Stimulated activated CD8-positive, alpha-beta memory T cell treated with anti-CD3 and anti-CD28 coated beads, Interleukin-4, amount 100 ng/mL, for 4 hours (primary cell): ENCODE measurements at places on chromosomes 4 and X.

DNA sequence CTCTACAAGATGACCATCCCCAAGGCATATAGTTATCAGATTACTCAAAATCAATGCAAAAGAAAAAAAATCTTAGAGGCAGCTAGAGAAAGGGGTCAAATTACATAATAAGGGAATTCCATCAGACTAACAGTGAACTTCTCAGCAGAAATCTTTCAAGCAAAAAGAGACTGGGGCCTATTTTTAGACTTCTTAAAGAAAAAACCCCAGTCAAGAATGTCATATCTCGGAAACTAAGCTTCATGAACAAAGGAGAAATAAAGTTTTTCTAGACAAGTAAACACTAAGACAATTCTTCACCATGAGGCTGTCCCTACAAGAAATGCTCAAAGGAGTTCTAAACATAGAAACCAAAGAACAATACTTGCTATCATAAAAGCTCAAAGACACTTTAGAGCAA, 51.7 kb downstream of the RAB28 start:
- DNase-seq = no peak

GRCh38 chr4:141036786-141037185, 96.5 kb downstream of the RNF150 start:
- no peak for DNase-seq

DNA sequence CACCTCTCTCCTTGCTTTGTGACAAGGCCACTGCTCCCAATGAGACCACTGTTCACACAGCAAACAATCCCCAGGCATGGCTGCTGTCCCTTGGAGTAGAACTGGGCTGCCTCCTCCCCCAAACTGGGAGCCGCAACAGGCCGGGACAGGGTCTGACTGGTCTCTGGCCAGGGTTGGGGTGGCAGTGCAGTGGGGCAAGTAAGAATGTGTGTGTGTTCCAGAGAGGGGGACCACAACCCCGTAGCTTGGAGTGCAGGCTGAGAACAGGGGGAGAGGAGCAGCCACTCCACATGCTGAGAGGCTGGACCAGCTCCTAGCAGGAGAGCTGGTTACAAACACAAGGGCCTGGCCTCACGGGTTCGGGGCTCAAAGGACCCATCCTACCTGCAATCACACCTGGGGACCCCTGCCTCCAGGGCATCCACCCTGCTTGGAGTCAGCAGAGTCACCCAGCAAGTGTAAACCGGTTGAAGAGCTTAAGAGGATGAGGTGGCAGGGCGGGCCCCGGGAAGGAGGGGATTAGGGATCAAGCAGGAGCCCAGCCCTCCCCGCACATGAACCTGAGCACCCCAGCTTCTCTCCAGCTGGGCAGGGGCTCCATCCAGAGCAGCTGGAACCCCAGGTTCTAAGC, 3.8 kb upstream of the ZNF185 start:
- DNase-seq = no peak

DNA sequence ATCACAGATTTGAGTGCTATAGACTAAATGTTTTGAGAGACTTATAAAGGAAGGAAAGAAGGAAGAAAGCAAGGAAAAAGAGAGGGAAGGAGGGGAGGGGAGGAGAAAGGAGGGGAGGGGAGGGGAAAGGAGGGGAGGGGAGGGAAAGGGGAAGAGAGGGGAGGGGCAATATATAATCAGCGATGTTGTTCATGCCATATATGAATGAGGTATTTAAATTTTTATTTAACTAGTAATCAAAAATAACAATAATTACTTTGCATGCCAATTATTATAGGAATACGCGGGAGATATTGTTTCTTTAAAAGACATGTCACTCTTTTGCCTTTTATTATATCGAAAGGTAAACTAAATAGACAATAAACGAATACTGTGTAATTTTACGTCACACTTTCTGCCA, 1029.7 kb downstream of the FAT4 start:
- no peak for DNase-seq

- DNase-seq = no peak
Observed at GRCh38 chr4:147645099-147645498, 27.9 kb downstream of the TMEM184C start.

- DNase-seq = no peak
Observed at GRCh38 chr4:92182736-92183407, 120.9 kb upstream of the GRID2 start.

DNA sequence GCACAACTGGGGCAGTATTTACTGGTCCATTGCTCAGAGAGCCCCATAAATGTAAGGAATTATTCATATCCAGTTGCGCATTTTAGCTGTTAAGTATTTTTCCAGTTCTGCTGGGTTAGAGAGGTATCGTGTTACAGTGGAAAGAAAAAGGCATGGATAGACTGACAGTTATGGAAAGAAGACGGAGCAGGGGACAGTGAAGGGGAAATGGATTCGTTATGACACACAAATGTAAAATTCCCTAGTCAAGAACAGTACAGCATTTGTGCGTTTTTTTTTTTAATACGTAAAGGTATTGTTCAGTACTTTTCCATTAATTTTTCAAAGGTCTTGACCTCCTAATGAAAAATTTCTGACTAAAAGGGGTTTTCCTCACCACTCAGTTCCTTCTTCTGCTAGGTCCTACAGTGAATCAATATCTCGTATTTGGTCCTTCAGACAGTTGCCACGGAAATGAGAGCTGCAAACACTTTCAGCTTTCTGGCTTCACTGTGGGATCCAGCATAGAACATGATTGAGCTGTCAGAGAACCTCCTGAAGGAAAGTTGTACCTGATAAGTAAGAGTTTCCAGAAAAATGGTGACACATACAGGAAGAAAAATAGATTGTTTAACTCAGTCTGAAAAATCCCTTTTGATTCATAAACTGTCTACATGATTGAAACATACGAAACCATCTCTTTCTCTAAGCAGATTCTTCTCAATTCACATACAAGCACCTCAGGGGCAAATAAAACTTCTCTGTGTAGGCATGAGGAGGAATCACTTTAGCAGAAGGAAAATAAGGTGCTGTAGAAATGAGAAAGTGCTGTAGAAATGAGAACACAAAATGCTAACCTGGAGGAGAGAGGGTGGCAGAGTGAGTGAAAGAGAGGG, 21.8 kb upstream of the BBS12 start:
- no peak for DNase-seq

DNA sequence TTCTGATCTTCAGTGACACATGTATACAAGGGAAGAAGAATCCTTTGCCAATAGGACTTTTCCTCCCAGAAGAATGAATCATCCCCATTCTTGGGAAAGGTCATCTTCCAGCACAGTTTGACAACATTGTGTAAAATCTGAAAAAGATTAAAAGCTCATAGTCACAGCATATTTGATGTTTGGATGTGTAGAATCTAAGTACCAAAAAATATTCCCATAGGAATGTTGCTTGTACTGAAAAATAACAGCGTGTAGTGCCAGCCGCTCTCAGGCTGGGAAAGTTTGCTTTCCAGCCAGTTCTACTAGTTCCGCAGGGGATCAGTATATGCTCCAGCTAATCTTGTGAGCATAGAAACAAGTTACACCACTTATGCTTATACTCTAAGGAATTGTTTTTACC, 74.7 kb upstream of the IL13RA1 start:
- DNase-seq = no peak

- DNase-seq = no peak
Observed at GRCh38 chrX:13790206-13791131, 26.4 kb downstream of the GPM6B start.

- no peak for DNase-seq
Observed at GRCh38 chr4:14149176-14150053, 521.9 kb upstream of the BOD1L1 start.

DNA sequence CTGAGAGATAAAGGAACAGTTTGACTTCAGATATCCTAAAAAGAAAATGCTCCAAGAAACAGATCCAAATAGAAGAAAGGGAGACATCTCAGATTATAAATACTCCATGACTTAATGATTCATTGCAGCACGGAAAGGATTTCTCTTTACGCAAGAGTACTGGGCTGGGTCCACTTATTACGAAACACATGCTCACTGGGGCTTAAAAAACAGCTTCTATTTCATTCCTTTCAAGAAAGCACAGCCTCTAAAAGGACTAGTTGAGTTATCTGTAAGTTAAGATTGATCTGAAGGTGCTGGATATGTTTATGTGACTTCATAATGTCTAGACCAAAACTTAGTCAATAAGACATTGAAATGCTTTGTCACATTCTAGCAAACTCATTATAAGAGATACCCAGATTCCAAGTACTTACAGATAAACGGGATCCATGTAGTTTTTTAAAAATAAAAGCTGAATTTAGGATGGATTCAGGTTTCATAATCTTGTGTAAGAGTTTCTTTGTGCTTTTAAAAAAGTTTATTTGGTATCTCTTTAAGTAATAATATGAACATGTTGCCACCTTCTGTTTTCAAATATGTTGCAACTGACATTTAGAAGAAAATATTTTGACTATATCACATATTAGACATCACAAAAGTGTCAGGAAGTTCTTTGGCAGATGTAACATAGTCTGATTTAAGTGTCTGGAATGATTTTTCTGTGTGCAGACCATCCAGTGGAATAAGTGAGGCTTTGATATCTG, 109.5 kb upstream of the MYOZ2 start:
- DNase-seq = no peak

GRCh38 chrX:129139837-129140598, 383.3 kb downstream of the SMARCA1 start:
- no peak for DNase-seq

- DNase-seq = no peak
Observed at GRCh38 chrX:118570209-118570608, 74.6 kb downstream of the DOCK11 start.

- DNase-seq = no peak
Observed at GRCh38 chrX:24426340-24426913, 38.7 kb upstream of the PDK3 start.

DNA sequence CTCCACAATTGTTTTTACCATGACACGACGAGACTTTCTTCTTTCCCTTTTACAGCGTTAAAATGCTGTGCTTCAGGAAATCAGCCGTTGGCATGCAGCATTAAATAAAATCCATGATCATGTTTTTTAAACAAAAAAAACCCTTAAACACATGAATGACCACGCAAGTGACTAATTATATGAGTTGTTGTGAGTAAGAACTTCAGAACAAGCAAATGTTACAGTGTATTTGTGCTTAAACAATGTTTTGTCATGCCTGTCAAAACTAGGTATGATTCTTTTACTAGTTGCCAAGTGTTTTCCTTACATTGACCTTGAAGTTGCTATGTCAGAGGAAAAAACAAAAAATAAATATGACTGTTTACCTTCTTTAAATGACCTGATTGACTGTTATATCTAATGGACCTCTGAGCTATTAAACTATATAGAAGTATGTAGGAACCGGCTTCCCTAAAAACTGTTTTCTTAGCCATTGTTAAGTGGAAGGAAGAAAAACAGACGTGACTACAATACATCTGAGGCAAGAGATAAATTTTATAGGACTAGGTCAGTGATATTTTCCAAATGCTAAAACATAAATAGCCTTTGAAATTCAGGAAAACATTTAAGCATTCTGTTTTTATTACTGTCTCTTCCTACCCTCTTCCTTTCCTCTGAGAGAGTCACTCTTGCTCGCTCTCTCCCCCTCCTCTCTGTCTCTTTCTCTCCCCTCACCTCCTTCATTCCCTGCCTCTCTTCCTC, 197.1 kb downstream of the PALLD start:
- DNase-seq = no peak

GRCh38 chr4:85154591-85154990, 188.1 kb upstream of the WDFY3 start:
- no peak for DNase-seq

- DNase-seq = no peak
Observed at GRCh38 chr4:20248155-20248558, 3.5 kb upstream of the SLIT2 start.

DNA sequence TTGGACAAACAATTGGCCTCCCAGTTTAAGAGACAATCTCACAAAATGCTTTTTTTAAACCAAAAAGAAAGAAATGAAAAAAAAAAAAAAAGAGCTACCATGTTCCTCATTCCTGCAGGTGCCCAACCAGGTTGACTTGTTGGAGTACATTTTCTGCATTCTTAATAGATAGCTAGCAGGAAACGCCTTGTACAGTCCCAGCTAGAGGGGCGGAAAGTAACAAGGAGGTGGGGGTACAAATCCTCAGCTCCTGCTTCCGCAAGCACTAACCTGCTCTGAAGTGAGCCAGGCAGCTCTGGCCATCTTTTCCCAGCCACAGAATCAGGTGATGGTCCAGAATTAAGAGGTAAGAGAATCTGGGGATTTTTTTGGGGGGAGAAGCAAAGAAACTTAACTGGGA, at the start of gene VGLL1:
VGLL1 (plus strand) TSS at position 265 of the 400 bp plus-strand sequence. CDS start 3,806 bp downstream, outside the sequence.
- DNase-seq = no peak

GRCh38 chrX:25002661-25003020, 13.1 kb downstream of the ARX start:
- DNase-seq = no peak

GRCh38 chr4:155807021-155807420, 48.2 kb downstream of the GUCY1B1 start:
- DNase-seq = no peak

- DNase-seq = no peak
Observed at GRCh38 chr4:16027114-16027513, 56.7 kb downstream of the PROM1 start.
